ENCODE measurements at places on chromosomes 16 and 17.
A peak's percentile ranks its signal among the peaks of the same experiment; 100 is the strongest.

DNA sequence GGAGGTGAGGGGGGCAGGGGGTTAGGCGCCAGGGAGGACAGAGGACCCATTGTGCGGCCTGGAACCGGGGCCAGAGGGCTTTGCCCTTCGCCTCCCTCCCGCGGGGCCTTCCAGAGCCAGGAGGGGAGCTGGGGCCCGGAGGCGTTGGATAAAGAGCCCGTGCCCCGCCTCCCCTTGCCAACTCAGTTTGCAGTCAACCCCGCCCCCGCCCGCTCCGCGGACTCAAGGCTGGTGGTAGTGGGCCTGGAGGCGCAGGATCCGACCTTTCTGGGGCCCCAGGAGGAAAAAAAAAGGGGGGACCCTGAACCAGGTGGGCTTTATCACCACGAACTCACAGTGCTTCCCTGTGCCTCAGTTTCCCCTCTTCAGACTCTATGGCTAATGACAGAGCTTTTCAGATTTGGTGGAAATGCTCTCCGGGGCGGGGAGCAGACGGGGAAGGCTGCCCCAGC, 2.0 kb upstream of the SPHK1 start:
- DNase-seq, result no peak

- DNase-seq, result no peak
Observed at GRCh38 chr16:2468233-2468724, 2.8 kb upstream of the NTN3 start.

DNA sequence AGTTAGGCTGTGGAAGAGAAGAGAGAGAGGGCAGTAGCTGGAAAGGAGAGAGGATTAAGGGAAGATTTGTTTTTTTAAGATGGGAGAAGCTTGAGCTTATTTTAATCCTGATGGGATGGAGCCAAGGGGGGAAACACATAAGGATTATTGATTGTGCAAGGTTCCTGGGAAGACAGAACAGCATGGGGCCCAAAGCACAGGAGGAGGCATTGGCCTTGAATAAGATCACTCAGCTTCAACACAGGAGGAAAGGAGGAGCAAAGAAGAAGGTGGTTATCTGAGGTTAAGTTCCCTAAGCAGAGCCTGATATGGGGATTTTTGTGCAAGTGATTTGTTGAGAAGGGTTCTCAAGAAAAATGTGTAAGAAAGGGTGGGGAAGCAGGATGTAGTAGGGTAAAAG, 169.8 kb downstream of the ABCC12 start:
- no peak for DNase-seq

DNA sequence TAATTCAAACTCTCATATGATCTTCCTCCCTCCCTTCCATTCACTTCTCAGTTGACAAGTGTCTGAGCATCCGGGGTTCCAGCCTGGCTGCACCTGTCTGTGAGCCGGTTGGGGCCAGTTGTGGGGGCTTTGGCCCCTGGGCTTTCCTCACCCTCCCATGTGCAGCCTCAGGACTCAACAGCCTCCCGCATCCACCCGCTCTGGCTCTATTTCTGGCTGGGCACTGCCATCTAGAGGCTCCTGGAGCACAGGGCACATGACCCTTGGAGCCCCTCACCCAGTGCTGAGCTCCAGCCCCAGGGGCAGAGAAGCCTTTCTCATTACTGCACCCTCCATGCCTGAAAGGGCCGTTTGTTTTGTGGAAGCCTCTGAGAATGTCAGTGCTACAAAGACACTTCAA, 43.3 kb downstream of the HAPSTR1 start:
- no peak for DNase-seq

DNA sequence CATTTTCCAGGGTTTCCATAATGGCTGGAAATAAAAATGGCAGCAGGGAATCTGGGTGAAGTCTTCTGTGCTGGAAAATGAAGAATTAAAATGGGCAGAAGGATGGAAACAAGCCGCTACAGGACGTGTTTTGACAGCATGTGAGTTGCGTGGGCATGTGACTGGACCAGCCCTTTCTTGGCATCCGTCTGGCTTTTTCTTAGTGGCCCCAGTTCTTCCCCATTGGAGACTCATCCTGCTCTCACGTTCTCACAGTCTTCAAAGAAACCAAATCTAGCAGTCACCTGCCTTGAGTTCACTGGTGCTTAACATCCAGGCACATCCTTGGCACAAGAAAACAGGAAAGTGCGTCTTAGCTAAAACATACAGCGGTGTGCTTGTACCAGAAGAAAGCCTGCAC, 180.2 kb upstream of the CACNG5 start:
- no peak for DNase-seq

DNA sequence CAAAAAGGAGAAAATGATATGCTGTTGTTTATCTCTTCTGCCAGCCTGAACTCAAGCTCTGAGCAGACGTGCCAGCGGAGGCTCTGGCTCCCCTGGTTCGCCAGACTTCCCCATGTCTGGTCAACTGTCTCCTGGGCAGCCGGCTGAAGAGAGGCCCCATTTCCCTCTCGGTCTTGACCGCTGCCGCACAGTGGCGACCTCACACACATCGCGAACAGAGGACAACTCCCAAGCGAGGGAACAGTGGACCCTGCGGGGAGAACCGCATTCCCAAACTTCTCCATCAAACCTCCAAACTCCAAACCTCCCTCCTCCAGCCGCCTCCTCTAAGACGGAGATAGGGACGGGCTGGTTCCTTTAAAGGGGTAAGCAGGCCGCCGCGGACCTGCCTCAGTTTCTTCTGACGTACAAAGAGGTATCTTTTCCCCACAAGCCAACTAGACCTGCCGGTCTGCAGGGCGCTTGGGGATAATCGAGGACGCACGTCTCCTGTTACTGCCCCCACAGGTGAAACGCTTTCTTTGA, 24.9 kb upstream of the RFFL start:
- DNase-seq, result no peak

- no peak for DNase-seq
Observed at GRCh38 chr17:35752945-35753764, at the start of gene GAS2L2. TSS of gene GAS2L2 (minus strand) at chr17:35753239. CDS start at chr17:35752850, 389 bp downstream.

- DNase-seq, result no peak
Observed at GRCh38 chr16:83501481-83501880, 306.3 kb upstream of the HSBP1 start.

- no peak for DNase-seq
Observed at GRCh38 chr17:9364837-9365430, 210.7 kb downstream of the STX8 start.

DNA sequence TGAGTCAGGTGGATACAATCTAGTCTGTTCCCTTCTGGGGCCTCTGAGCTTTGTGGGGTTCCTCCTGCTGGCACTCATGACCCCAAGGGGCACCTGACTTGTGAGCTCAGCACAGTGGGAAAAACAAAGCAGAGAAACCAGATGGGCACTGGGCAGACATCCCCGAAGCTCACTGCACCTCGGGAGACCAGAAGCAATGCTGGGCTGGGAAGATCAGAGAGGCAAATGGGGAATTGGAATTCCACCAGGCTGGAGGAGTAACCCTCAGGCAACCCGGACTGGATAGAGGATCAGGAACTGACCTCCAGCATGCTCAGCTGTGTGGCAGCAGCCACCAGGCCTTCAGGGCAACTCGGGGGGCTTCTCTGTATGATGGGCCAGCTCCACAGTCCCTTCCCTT, 50.3 kb downstream of the ABCC12 start:
- no peak for DNase-seq

DNA sequence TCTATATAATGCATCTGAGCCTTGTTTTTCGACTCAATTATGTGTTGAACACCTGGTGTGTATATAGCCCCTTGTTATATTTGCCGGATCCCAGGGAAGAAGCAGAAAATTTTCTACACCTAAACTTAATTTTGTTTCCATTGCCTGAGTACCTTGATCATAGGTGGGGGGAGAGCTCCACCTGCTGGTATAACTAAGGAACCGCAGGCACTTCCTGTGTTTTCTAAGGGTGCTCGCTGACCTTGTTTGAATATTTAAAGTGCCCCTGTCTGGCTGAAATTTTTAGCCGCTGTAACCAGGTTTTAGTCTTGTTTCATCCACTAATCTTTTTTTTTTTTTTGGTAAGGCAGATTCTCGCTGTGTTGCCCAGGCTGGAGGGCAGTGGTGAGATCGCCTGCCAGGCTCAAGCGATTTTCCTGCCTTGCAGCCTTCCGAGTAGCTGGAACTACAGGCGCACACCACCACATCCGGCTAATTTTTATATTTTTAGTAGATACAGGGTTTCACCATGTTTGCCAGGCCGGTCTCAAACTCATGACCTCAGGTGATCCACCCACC, 6.5 kb upstream of the NUBP1 start:
- DNase-seq, result peak; percentile 46

- DNase-seq, result no peak
Observed at GRCh38 chr17:41402161-41402560, 4.8 kb upstream of the KRT31 start.

- no peak for DNase-seq
Observed at GRCh38 chr17:73657473-73658116, 13.3 kb upstream of the SDK2 start.

DNA sequence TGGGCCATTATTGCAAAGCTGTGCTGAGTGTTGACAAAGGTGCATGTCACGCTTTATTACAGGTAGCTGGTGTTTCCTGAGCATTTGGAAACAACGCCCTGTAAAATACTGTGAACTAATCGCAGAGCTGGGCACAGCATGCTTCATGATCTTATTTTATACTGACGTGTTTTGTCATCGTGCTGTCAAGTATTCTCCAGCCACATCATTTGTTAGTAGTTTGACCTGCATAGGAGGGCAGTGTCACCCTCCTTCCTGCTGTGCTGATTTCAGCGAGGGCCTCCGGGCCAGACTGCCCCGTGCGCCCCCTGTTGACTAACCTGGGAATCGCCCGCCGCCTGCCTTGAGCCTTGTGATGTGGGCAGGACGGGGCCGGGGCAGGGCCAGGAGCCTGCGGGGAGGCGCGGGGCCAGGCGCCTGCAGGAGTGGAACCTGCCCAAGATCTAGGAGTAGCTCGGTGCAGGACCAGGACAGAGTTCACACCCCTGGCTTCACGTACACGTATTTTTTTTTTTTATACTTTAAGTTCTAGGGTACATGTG, 820.7 kb downstream of the KCNJ18 start:
- DNase-seq, result no peak

- no peak for DNase-seq
Observed at GRCh38 chr17:8488901-8489300, 53.2 kb downstream of the NDEL1 start.

DNA sequence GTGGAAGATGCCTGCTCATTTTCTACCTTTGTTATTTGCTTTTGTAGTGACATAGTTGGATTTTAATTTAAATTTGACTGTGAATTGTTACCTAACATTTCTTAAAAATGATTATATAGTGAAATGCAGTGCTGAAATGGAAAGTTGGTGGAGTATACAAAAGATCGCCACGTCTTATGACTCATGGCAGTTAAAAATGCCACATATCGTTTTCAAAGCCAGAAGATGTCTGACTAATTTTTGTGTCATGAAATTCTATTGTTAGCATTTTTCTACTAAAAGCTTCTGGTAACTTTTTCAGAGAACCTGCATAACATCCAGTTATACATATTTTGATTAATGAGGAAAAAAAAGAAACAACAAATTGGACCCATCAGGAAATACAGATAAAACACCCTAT, 20.6 kb downstream of the MAP2K4 start:
- no peak for DNase-seq

GRCh38 chr17:11836508-11836907, 160.8 kb downstream of the ZNF18 start:
- no peak for DNase-seq

- no peak for DNase-seq
Observed at GRCh38 chr17:7312432-7313087, 2.6 kb downstream of the GPS2 start.

DNA sequence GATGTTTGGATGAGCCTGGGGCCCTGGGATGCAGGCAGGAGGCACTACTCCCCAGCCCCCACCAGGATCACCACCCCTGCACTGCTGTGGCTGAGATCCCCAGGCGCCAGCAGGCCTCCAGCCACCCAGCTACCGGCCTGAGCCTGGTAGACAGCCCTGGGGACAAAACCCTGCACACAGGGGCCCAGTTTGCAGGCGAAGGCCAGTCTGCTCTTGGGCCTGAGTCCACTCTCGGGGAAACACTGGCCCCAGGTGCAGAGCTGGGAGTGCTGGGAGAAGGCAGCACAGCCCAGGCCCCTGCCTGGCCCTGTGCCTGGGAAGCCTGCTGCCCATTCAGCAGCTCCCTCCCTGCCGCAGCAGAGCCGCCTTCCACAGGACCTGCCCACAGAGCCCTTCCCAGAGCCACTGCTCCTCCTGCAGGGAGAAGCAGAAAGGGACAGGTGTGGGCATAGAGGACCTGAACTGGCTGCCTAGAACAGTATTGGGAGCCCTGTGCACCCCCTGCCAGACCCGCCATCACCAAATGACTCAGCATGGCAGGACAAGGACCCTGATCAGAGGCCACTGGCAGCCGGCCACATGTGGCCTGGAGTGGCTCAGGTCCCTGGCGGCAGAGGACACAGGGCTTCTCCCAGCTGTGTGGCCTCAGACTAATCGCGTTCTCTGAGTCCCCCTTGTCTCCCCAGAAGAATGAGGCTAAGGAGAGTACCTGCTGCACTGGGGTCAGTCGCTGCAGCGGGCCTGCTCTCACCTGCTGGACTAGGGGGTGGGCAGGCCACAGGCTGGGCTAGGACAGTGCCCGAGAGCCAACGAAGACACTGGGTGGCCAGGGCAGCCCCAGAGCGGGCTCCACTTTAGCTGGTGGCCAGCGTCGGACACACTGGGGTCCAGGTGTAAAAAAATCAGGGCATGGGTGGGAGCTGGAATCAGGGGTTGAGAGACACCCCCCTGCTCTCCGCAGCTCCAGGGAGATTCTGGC, 10.7 kb downstream of the MSRB1 start:
- no peak for DNase-seq

DNA sequence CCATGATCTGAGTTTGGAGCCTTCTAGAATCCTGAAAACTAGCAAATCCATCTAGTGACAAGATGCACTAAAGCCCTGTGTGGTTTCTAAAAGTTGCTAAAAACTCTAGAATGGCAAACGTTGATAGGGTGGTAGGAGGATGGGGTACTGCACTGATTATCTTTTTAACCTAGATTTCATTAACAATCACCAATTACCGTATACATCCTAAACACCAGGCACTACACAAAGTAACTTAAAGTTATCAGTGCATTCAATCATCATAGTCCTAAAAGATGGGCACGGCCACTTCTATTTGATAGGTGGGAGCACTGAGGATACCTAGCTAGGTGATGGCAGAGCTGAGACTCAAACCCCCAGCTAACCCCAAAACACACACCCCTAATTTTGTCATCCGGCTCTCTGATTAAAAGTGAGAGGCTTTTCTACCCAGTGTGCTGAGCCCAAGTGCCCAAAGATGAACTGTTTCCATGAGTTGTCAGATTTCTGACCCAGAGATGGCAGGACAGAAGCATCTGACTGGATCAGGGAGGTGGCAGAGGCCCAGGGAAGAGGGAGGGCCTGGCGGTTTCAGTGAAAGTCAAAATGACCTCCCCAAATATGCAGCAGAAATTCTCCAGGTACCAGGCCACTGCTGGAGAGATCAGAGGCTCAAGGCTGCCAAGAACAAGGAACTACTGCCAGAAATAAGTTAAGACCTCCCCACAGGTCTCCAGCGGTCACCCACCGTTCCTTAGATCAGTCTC, 396.8 kb downstream of the SOX9 start:
- no peak for DNase-seq
